T-helper 1 cell (primary cell): ENCODE measurements at places on chromosomes 7 and 10.
A peak's percentile ranks its signal among the peaks of the same experiment; 100 is the strongest.

- no peak for DNase-seq
Observed at GRCh38 chr10:78657163-78657861, 411.5 kb upstream of the ZMIZ1 start.

DNA sequence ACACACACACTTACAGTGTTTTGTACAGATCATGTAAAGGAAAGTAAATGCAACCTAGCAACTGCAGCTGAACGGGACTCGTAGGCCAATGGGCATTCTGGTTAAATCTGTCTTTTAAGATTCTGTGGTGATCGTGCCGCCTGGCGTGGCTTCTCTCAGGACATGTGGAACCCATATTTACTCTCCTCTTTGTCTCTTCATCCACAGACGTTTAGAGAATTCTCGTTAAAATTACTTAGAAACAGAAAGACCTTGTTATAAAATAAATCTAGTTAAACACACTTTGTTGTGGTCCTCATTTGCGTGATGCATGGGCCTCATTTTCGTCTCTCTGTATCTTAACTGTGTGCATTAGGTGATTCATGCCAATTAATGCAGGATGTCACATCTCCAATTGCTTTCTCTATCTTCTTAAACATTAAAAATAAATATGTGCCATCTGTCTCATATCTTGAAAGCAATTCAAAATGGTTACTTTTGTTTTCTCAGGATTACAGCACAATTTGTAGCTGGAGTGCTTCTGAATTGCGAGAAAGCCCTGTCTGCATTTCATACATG, 11.5 kb downstream of the KLF6 start:
- DNase-seq, result no peak

GRCh38 chr10:13074563-13075451, 25.2 kb upstream of the OPTN start:
- peak; percentile 21 for DNase-seq

DNA sequence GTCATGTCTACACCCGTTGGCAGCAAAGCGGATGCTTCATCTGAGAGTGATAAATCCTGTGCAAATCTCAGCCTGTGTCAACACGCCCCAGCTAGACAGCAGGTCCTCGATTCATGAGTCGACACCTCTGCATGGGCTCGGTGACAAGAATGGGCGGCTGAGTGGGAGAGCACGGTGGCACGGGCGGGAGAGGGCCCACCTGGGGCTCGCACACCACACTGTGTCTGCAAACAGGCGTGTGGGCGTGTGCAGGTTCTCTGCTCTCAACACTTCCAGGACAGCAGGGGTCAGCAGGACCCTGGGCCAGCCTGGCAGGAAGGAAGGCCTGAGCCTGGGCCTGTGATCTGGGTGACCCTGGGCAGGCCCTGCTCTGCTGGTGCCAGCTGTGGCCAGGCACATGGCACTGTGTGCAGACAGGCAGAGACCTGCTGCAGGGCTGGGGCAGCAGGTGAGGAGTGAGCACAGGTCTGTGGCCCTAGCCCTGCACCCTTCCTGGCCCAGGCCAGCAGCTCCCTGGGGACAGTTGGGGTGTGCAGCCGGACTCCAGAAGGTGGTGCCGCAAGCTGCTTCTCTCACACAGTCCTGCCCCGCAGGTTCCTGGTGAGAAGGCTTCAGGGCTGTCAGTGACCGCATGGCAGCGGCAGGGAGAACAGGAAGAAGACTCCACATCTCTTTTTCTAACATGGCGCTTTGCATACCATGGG, 216.4 kb downstream of the ELFN1 start:
- no peak for DNase-seq

DNA sequence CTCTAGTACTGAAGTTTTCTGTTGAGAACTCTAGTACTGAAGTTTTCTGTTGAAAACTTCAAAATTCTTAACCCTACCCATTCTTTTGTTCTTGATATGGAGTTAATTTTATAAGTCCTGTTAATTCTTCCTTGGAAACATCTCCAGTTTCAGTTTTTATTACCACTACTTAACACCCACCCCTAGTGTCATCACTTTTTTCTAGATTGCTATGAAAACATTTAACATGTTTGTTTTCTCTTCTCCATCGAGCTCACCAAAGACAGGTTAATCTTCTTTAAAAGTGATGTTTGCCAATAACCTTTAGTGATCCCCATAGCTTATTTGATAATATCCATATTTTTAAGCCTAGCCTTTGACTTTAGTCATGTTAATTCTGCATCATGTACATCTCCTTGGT, 147.9 kb downstream of the PPP1R9A start:
- DNase-seq, result no peak

- DNase-seq, result no peak
Observed at GRCh38 chr7:30433082-30433481, 45.5 kb downstream of the NOD1 start.

GRCh38 chr10:44070282-44070681, 314.6 kb downstream of the CXCL12 start:
- no peak for DNase-seq

DNA sequence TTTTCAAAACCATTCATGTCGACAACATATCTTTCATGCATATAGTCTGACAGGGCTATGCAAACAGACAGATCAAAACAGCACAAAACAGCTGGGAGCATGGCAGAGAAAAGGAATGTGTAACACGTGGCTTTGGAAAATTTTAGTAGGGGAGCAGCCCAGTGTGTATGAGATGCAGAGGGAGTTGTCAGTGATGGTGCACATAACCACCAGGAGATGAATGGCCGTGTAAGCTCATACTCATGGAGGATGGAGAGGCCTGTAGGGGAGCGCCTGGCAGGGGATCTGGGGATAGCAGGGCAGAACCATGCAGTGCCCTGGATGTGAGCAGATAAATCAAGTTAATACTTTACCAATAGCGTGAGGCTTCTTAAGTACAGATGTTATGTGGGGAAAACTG, 45.7 kb downstream of the RHOBTB1 start:
- no peak for DNase-seq

DNA sequence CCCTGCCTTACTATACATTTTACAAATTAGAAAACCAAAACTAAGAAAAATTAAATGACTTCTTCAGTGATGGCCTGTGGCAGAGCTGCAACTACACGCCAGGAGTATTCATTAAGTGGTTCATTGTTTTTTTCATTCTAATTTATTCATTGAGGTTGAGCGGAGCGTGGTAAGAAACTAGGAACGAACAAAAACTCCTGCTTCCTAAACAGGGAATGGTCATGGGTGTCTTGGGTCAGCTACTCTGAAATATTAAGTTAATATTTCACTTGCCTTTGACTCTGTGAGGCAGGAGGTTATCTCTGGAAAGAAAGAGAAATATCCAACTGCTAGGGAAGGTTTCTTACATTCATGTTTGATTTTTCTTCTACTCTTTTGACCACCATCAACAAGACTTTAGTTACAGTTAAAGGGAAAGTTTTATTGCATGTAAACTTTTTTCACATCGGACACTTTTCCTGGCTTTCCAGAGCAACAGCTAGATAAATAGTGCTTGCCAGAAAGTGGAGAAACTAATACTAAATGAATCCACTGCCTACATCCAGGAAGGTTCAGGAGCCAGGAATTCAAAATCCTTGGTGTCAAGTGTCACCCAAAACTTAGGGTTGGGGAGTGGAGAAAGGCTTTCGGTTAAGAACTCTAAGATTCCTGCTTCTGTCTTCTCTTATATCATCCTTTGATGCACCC, 896 bp upstream of the GNG11 start:
- no peak for DNase-seq

DNA sequence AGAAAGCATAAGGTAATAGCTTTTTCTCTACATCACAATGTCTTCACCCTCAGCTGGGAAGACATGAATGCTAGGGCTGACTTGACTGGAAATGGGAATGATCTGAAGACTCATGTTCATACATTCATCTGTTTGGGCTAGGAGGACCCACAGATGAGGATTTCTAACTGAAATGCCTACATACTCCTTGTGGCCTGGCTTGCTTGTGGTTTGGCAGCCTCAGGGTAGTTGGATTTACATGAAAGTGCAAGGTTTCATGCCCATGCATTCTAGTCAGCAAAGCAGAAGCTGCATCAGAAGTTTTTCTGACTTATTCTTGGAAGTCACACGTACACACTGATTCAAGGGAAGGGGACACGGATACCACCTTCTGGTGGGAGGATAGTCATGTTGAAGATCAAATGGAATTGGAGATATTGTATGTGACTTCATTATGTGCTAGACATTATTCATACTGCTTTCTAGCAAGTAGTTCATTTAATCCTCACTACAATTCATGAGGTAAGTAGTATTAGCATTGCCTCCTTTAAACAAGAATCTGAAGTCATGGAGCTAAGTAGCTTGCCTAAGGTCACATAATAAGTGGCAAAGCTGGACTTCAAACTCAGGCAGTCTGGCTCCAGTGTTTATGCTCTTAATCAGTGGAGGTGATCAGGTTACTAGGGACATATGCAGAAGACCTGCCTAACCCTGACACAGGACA, 957.0 kb downstream of the LRMDA start:
- DNase-seq, result no peak

DNA sequence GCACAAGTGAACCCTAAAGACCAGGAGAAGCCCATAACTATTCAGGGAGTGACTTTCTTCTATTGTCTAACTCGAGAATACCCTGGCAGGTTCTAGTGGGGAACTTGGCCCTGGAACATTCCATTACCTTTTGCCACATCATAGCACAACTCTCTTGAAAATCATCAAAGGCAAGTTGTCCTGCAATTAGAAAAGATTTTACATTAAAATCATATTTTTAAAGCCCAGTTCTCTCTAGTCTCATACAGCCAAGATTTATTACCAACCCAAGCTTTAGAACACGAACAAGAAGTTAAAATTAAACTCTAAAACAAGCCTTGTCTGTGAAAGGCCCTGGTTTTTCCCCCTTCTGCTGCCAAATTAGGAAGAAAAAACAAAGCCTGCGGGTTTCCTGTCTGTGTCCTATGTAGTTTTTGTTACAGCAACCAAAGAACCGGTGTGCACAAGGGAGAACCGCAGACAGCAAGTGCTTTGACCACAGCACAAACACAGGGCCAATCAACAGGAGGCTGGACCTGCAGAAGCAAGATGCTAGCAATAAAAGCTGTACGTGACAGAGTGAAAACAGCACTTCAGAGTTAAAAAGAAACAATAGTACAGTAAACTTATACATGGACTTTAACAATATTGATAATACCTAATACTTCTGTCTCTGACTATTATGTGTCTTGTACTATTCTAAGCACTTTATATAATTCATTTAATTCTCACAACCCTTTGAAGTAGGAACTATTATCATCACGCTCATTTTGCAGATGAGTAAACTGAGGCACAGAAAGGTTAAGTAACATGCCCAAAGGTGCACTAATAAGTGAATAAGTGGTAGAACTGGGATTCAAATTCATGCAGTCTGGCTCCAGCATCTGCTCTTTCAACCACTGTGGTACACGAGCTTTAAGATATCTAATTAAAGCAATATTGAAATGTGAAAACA, 65.8 kb downstream of the STK17A start:
- DNase-seq, result peak; percentile 93

GRCh38 chr7:36496576-36496975, 106.9 kb downstream of the ANLN start:
- DNase-seq, result no peak

DNA sequence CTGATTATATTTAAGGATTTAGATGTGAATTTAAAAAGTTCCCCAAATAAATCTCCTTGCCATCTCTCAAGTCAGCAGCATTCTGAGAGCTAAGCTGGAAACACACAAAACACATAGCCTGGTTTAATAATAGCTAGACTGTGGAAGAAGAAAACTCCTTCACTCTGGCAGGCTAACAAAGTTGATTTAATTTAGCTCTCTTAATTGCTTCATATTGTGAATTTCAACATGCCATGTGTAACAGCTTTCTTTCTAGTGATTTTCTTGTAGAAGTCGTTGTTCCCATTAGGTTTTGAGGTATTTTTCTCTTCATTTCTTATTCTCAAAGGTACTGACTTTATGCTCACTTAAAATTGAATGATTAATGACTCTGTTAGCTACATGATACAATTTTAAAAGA, 216.8 kb upstream of the AKR1E2 start:
- DNase-seq, result no peak

DNA sequence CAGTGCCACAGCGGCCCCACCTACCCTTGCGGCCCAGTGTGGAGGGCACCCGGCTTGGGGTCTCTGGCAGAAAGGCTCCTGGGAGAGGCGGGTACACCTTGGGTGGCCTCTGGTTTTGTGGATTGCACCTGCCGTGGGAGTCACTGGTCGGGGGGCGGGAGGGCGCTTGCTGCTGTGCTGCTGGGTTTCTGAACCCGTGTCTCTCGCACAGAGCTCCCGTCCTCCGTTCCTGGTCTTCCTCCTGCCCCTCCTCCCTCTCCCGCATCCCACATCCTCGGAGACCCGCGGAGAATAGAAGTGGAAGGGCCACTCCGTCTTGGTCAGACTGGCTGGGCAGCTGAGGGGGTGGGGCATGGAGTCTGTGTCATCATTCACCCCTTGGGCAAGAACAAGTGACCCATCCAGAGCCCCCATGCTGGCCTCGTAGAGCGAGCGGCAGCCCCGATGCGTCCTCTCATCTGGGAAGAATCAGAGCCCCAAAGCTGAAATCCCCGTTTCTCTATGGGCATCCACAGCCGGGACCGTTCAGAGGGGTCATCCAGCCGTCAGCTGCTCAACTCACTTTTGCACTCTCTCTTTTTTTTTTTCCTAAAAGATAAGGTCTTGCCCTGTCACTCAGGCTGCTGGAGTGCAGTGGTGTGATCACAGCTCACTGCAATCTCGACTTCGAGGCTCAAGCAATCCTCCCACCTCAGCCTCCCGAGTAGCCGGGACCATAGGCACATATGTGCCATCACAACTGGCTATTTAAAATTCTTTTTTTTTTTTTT, 4.0 kb downstream of the MAFK start:
- no peak for DNase-seq

GRCh38 chr10:62964026-62964425, 147.9 kb upstream of the EGR2 start:
- DNase-seq, result no peak

GRCh38 chr7:116242178-116242577, 31.8 kb downstream of the TES start:
- DNase-seq, result no peak

GRCh38 chr7:70680306-70680705, 451.6 kb upstream of the GALNT17 start:
- DNase-seq, result no peak

DNA sequence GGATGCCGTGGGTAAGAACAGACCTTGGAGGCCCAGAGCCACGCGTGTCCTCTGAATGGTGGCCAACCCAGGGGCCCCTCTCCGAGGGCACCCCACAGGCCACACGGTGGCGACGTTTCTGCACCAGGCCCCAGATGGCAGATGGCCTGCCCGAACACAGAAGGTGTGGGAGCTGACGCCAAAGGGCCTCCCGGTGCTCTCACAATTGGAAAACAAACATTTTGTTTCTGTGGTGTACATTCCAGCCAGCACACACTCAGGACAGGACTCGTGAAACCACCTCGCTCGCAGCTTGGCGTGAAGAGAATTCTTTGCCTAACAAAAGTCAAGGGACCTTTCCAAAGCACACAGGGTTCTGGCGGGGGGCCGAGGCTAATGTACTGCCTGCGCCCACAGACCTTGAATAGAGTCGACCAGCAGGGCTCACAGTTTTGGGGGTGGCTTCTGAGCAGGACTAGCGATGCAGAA, 112.1 kb downstream of the FAM53B start:
- no peak for DNase-seq

GRCh38 chr7:71254751-71255150, 122.8 kb downstream of the GALNT17 start:
- no peak for DNase-seq
